ENCODE measurements at places on chromosomes 11 and 22.

- no peak for DNase-seq
These were observed 13.4 kb downstream of the PRDM11 start for GRCh38 chr11:45159781-45160365.

GRCh38 chr11:56750190-56750589 lies 1.7 kb upstream of the OR9G4 start:
- DNase-seq: no peak

GRCh38 chr11:13685461-13686108 lies 17.1 kb downstream of the FAR1 start:
- DNase-seq: peak; percentile 81

- DNase-seq: no peak
These were observed 13.1 kb downstream of the WNT7B start for GRCh38 chr22:45963821-45964220.

DNA sequence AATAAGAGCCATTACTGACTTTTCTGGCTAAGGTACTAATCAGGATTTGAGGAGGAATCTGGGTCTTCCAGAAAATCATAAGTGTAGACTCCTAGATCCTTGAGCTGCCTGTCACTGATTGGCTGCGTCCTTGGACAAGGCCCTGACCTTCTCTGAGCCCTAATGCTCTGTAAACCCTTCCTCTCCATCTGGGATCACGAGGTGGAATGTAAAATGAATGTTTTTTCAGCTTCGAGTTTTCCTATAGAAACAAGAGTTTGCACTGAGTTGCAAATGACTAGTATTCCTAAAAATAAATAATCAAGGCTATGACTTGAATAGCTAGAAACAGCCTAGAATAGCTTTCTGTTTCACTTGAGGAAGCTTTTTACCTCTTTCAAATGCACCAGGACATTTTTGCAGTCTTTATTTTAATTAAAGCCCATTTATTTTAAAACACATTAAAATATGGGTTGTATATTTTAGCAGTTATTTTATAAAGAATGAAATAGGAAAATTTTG lies 1.1 kb upstream of the DIXDC1 start:
- peak; percentile 25 for DNase-seq

GRCh38 chr11:78748918-78749690 lies 174.4 kb upstream of the NARS2 start:
- DNase-seq: no peak

DNA sequence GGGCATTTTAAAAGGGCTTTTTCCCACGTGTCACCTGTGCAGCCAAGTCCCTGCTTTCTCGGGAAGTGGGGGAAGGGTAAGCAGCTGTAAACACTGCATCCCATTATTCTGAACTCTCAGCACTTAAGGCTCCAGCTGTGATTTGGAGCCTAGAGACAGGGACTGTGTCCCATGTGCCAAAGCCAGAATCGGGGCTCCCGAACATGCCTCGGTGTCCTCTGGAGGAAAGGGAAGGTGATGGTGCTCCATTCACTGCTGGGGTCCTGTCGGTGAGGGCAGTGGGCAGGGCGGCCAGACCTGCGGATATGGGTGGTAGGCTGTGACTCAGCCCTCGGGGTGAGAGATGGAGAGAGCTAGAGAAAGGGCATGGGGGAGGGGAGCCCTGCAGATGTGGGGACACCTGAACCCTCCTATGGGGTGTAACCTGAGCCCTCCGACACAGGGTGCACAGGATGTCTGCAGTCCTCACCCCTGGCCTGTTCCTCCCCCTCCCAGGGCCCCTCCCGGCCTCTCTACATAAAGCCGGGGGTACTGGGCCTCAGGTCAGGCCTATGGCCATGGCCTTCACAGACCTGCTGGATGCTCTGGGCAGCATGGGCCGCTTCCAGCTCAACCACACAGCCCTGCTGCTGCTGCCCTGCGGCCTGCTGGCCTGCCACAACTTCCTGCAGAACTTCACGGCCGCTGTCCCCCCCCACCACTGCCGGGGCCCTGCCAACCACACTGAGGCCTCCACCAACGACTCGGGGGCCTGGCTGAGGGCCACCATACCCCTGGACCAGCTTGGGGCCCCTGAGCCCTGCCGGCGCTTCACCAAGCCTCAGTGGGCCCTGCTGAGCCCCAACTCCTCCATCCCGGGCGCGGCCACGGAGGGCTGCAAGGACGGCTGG lies 31.8 kb downstream of the CAPN1 start:
- no peak for DNase-seq

- DNase-seq: no peak
These were observed 578.4 kb upstream of the CCDC90B start for GRCh38 chr11:83864412-83865057.

GRCh38 chr11:79813551-79813950 lies 372.7 kb upstream of the TENM4 start:
- no peak for DNase-seq

GRCh38 chr11:62546929-62547625 lies 471 bp upstream of the AHNAK start:
- peak; percentile 56 for DNase-seq

GRCh38 chr11:124837491-124837856 lies 27.8 kb upstream of the ROBO3 start:
- peak; percentile 87 for DNase-seq

GRCh38 chr22:22978637-22979036 lies 91.0 kb downstream of the IGLL5 start:
- no peak for DNase-seq

GRCh38 chr11:95426823-95427462 lies 195.9 kb upstream of the SESN3 start:
- no peak for DNase-seq

DNA sequence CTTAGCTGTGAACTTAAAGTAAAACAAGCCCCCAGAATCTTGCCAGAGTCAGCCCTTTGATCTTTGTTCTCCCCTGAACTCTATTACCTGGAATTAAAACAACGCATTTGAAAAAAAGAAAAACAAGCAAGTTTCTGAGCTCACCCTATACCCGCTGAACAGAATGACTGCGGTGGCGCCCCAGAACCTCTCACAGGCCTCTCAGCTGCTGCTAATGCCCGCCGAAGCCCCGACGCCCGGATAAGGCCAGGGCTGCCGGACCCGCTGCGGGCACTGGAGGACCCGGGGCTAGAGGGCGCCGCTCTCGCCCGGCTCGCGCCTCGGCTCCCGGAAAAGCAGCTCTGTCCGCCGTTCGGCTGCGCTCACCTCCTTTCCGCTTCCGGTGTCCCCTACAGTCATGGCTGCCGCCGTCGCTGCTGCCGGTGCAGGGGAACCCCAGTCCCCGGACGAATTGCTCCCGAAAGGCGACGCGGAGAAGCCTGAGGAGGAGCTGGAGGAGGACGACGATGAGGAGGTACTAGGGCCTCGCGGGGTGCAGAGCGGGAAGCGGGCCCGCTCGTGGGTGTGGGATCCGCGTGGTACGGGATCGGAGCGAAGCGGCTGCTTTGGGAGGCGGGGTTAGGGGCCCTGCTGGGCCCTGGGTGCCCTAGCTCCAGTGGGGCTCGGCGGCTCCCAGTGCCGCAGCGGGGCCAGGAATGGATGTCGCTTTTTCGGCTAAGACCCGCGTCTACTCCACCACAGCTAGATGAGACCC lies at the start of gene TOMM22:
TSS of gene TOMM22 (plus strand) at position 376 of the 754 bp plus-strand sequence. CDS start at position 398, 22 bp downstream.
- DNase-seq: peak; percentile 88

DNA sequence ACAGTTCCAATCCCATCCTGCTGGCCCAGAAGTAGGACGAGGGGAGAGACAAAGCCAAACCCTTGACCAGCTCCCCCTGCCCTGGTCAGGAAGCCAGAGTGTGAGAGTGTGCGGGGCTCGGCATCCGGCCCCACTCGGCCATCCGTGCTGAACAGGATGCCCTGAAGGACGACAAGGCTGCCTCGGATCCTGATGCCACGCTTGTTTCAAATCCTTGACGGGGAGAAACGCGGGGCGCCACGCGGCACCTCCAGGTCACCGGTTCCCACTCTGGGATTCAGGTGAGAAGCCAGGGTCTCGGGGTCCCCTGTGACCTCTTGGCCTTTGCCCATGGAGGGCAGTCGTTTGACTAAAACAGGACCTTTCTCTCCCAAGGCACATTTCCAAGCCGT lies 167.8 kb downstream of the BRD1 start:
- DNase-seq: no peak

GRCh38 chr22:17707526-17707925 lies 66.7 kb downstream of the BID start:
- DNase-seq: peak; percentile 67

DNA sequence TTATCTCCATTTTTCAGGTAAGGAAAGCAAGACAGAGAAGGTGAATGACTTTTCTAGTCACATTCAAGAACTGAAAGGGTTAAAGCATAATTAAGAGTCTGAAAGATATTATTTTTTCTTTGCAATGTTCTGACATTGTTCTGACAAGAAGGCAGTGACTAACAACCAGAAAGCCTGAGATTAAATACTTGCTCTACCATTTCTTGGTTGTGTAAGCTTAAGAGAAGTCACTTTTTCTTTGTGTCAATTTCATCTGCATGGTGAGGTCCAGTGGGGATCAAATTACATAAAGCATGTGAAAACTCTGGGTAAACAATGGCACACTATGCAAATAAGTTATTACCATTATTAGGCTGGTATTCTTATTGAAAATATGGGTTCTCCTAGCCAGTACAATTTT lies 73.7 kb downstream of the PHF21A start:
- DNase-seq: no peak

DNA sequence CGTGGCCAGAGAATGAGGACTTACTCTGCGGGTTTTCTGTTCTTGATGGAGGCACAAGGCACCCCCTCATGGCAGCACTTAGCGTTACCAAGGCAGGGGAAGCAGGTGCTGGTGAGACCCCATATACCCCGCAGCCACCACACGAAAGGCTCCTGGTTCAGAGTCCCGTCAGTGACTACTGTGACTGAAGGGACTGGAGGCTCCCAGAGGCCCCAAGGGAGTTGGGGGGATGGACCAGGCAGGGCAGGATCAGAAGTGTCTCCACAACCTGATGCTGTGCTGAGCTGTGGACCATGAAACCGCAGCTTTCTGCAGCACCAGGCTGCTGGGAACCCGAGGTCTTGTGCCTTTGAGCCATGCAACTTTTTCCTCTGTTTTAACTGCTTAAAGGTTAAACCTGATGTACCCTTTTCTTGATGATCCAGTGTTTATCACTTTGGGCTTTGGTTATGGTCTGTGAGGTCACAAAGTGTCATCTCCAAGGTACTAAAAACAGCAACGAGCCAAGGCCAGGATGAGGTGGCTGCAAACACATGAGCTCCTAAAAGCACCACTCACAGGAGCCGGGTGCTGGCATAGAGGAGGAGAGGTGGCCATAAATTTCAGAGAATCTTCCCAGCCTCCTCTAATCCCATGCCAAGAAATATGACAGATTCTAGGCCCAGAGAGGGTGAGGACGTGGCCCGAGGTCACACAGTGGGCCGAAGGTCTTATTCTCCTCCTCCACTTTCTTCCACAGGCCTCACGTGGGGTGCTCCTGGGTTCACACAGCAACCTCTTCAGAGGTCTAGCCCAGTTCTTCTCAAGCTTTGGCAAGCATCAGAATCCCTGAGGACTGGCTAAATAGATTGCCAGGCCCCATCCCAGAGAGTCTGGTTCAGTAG lies 4.2 kb upstream of the LRRC32 start:
- DNase-seq: no peak

DNA sequence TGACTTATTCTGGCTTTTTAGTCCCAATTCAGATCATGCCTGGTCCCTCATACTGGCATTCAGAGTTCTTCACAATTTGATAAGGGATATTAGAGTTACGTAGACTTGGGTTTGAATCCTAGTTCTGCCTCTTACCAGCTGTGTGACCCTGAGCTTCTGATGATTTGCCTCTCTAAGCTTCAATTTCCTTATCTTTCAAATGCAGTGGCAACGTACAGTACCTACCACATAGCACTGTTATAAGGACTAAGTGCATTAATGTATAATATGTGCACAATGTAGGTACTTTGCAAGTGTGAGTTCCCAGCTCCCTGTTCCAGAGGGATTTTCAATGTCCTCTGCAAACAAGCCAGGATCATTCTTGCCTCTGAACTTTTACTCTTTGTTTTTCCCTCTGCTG lies 7.3 kb downstream of the RHOG start:
- no peak for DNase-seq

DNA sequence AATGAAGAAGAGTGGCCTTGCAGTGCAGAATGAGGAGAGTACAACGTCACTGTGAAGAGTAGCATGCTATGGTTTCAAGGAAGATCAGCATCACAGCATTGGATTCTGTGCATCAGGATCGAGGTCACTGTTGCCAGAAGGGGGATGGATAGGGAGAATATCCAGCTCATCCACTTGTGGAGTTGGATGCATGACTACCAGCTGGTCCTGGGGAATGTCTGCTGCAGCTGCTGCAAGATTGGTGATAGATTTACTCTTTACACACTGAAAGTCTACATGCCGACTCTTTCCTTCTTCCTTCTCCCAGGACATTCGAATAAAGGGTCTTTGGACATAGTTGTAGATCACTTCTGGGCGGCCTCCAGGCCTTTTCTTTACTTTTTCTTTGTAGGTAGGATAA lies 74.3 kb downstream of the BTBD10 start:
- DNase-seq: no peak

DNA sequence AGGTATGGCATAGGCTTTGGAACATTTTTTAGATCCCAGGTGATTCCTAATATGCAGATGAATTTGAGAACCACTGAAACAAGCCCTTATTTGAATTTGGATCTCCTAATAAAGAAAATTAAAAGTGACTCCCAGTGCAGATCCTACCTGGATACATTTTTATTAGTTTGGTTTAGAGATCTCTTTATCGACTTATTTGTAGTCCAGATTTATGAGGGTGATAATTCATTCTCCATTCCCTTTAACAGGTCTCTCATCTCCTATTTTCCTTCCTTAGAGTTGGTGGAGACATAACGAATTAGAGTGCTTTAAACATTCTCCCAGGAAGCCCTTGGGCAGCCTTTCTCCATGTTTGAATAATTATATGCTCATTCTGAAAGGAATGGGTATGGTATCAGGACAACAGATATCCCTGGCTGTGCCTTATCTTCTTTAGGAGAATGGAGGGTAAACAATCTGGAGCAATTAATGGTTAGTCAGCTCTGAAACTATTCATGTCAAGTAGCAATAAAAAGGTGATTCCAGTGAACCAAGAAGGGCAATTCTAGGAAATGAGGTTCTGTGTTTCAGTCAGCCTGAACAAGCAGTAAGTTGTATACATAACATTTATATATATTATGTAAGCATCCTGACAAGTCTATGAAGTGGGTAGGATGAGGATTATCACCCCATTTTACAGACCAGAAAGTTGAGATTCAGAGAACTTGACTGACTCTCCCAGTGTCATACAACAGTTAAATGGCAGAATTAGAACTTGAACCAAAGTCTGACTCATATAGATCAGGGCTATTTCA lies 53.9 kb upstream of the RCE1 start:
- DNase-seq: no peak

DNA sequence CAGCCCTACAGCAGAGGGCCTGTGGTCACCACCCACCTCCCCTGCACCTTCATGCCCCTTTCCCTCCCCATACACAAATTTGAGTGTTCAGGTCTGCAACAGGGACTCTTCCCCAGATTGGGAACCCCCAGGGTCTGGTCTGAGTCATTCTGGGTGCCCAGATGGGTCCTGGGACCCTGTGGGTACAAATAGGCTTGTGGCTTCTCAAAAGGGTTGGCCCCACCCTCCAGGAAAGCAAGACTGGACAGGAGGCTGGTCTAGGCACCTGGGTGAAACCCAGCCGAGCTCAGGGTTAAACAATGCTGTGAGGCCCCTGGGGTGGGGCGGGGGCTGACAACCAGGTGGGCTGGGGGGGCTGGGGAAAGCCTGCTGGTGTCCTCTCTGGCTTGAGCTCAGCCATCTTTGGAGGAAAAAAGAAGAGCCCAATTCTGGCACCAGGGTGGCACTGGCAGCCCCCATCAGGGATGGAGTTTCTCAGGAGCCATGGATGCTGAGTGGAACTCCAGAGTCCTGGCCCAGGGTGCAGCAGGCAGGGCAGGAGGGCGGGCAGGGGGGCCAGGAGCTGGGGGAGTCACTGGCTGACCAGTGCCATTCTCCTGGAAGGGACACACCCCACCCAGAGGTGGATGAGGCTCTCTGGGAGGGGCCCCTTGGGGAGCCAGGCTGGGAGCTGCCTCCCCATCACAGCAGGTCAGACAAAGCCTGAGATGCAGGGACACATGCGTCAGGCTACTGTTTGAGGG lies 1.1 kb downstream of the SEPTIN5 start:
- no peak for DNase-seq
